ENCODE measurements at places on chromosomes 12 and 14. TPM values are rescaled to one million over a fixed set of nuclear protein-coding genes. Genes with fewer than 3 reads are reported as not detected.

RAD9B gene
- 0.46 TPM for total RNA-seq

DNA sequence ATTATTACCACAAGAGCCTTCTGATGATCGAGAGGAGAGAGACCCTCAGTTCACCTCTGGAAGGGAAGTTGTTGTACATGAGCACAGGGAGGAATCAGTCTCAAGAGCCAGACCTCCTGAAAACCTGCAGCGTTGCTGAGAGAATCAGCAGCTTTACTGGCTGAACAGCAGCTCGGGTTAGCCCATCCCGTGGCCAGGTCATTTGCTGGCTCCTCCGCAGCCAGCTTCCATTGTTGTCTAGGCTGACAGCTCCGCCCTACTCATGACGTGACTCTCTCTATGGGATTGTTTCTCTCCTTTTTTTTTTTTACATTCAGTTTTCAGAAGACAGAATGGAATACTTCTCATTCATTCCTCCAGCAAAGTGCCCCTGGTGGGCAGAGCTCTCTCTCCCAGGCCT is 69.9 kb downstream of the TGFB3 start:
- H3K4me1 ChIP-seq, result peaks cover 41% of the 10 kb centered on the region
- peak overlapping the region; percentile 56 for H3K4me3 ChIP-seq
- H3K36me3 ChIP-seq, result peaks cover 11% of the 10 kb centered on the region
- peak overlapping the region; percentile 78 for H3K27ac ChIP-seq
- H3K27me3 ChIP-seq, result no peaks in the 10 kb centered on the region

GPRC5A gene
- total RNA-seq, result 152 TPM

GRCh38 chr14:86153480-86153879 is 623.5 kb downstream of the FLRT2 start:
- no peaks in the 10 kb centered on the region for H3K36me3 ChIP-seq
- no peaks in the 10 kb centered on the region for H3K4me1 ChIP-seq
- H3K27ac ChIP-seq, result no peak overlapping the region
- no peak for DNase-seq
- H3K4me3 ChIP-seq, result no peak overlapping the region

- H3K4me1 ChIP-seq, result peaks cover 4% of the 10 kb centered on the region
- H3K27ac ChIP-seq, result no peak overlapping the region
- DNase-seq, result no peak
- no peaks in the 10 kb centered on the region for H3K36me3 ChIP-seq
- H3K27me3 ChIP-seq, result no peaks in the 10 kb centered on the region
Measured at GRCh38 chr14:85856430-85856829, 326.5 kb downstream of the FLRT2 start.

- H3K36me3 ChIP-seq, result no peaks in the 10 kb centered on the region
- H3K4me3 ChIP-seq, result no peak overlapping the region
- no peak for DNase-seq
- H3K27ac ChIP-seq, result no peak overlapping the region
Measured at GRCh38 chr12:46126050-46126727, 135.8 kb upstream of the SCAF11 start.

DNA sequence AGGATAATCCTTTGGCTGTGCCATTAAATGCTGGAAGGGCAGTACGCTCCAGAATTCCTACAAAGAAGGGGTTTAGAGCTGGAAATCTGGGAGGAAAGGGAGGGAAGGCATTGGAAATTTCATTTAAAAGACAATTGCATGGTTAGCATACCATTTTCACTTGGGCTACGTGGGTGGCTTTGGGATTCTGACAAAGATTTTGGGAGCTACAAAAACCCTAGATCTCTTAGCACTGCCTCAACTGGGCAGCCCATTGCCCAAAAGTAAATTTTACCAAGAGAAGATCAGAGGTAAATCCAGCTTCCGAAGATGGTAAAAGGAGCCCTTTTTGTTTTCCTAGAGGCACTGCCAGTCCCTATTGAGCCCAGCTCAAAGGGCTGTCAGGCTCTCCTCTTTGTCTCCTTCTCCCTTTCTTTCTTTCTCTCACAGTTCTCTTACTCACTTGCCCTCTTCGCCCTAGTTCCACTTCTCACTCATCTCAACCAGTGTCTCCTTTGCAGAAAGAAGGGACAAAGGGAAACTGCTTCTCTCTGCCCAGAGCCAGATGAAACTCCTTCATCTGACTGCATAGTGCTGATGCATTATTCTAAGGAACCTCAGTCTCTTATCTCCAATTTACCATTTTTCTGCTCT is 125.4 kb upstream of the PLEKHA5 start:
- H3K27me3 ChIP-seq, result no peaks in the 10 kb centered on the region
- no peak for DNase-seq
- H3K4me3 ChIP-seq, result no peak overlapping the region
- no peaks in the 10 kb centered on the region for H3K4me1 ChIP-seq
- no peak overlapping the region for H3K27ac ChIP-seq

DNA sequence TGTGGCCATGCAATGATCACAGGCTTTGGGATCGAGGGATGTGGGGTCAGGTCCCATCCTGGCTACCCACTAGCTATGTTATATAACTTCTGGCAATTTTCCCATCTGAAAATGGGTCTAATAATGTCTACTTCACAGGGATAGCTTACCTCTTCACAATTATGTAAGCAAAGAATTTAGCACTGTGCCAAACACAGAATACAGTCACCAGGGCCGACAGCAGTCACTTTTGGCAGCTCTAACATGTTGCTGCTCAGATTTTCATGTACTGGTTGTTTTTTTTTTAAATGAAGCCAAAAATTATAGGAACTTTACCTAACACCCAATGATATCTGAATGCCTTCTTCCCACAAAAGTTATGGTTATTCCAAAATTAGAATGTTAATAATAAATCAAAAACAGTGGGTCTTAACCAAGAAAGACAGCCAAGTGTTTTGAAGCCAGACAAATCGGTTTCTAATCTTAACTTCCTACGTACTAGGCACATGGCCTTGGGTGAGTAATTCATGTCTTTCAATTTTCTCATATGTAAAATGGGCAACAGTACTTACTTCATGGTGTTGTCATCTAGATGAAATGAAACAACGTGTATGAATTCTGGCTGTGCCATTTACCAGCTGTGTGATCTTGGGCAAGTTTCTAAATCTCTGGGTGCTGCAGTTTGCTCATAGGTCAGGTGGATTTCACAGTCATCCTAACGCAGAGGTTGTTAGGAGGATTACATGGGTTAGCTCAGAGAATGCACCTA is 13.0 kb upstream of the PCED1B start:
- no peaks in the 10 kb centered on the region for H3K27me3 ChIP-seq
- no peak overlapping the region for H3K27ac ChIP-seq
- no peak for DNase-seq
- no peak overlapping the region for H3K4me3 ChIP-seq
- H3K36me3 ChIP-seq, result no peaks in the 10 kb centered on the region

DCN gene
- total RNA-seq, result 75.1 TPM

DNA sequence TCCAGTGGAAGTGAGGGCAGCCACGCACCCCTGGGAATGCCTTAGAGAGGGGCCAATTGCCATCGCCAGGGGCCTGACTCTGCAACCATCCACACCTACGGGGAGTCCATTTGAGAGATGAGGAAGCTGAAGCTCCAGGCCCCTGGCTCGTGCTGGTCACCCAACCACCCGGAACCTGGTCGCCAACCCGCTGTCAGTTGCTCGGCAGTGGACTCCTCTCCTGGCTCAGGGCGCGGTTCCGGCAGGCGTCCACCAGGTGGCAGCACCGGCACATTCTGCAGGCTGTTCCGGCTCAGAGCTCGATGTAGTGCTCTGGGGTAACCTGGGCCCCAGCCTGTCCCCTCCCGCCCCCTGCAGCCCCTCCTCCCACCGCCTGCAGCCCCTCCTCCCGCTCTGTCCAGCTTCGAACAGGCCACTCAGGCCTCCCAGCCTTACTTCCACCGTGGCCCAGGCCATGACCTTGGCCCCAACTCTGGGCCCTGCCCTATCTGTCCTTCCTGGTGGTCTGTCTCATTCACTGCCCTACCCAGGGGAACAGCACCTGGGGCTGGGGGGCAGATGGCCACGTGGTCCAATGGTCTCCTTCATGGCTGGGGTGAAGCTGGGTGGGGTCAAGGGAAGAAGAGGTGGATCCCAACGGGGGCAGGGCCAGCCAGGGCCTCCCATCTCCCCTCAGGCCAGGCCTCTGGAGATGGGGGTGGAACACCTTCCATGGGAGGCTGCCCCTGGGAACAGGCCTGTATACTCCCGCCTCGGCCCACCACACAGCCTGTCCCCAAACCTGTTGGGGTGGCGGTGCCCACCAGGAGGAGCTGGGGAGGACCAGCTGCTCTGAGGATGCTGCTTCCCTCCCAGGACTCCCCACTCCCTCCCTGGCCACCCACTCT is 15.7 kb downstream of the SIVA1 start:
- H3K36me3 ChIP-seq, result peaks cover 21% of the 10 kb centered on the region
- peaks cover 31% of the 10 kb centered on the region for H3K4me1 ChIP-seq
- no peaks in the 10 kb centered on the region for H3K27me3 ChIP-seq
- DNase-seq, result peak; percentile 95

ACOT4 gene
- total RNA-seq, result 1.9 TPM

DNA sequence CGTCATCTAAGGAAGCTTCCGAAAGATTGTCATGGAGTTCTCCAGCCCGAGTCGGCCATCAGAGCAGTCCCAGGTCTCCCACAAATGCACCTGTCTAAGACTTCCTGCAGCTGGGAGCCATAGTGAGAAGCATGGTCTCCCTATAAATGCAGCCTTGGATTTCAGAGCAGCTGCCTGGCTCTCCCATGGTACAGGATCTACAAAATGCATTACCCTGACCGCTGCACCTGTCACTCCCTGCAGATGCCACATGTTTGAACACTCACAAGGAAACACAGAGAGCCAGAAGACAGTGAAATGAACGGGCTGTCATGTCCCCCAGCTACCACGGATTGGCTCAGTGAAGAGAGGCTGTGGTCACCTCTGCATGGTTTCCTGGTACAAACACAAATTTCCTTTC is 702.7 kb downstream of the MED13L start:
- H3K27me3 ChIP-seq, result no peaks in the 10 kb centered on the region
- no peak overlapping the region for H3K27ac ChIP-seq
- H3K36me3 ChIP-seq, result no peaks in the 10 kb centered on the region
- no peaks in the 10 kb centered on the region for H3K4me1 ChIP-seq

KRT79 gene
- total RNA-seq, result not detected

- H3K27ac ChIP-seq, result no peak overlapping the region
- no peaks in the 10 kb centered on the region for H3K36me3 ChIP-seq
- H3K4me3 ChIP-seq, result no peak overlapping the region
- DNase-seq, result no peak
Measured at GRCh38 chr12:106289196-106289681, 13.3 kb upstream of the TCP11L2 start.

GRCh38 chr12:90010089-90010488 is 301.5 kb upstream of the ATP2B1 start:
- no peak for DNase-seq
- H3K27ac ChIP-seq, result no peak overlapping the region
- no peak overlapping the region for H3K4me3 ChIP-seq
- H3K27me3 ChIP-seq, result no peaks in the 10 kb centered on the region

DNA sequence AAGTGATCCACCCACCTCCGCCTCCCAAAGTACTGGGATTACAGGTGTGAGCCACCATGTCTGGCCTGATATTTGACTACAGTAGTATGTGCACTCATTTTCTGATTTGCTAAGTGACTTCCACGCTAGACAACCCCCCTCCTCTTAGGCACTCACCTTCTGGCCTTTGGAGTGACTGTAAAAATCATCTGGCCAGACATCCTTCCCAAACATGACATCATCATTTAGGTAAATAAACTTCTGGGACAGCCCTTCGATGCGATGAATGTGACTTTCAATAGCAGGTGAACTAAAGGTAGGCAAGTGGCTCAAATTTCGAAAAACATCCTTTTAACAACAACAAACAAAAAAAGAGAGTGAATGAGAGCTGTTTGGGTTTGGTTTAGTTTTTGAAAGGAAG is 30.6 kb upstream of the SYCP3 start:
- H3K36me3 ChIP-seq, result peaks cover 5% of the 10 kb centered on the region
- DNase-seq, result no peak
- no peaks in the 10 kb centered on the region for H3K4me1 ChIP-seq
- H3K27ac ChIP-seq, result no peak overlapping the region

GRCh38 chr12:101933866-101934514 is 56.6 kb downstream of the DRAM1 start:
- H3K27me3 ChIP-seq, result peaks cover 26% of the 10 kb centered on the region
- no peak overlapping the region for H3K4me3 ChIP-seq
- H3K36me3 ChIP-seq, result no peaks in the 10 kb centered on the region
- no peak overlapping the region for H3K27ac ChIP-seq
- no peak for DNase-seq

DNA sequence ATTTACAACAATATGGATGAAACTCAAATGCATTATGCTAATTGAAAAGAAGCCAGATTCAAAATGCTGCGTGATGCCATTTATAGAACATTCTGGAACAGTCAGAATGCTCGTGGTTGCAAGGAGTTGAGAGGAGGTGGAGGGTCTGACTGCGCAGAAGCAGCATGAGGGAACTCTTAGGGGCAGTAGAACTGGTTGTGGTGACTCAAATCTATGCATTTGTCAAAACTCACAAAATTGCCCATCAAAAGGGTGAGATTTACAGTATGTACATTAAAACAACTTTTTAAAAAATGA is 113.7 kb upstream of the PDZRN4 start:
- H3K4me1 ChIP-seq, result peaks cover 11% of the 10 kb centered on the region
- DNase-seq, result no peak
- no peak overlapping the region for H3K27ac ChIP-seq
- H3K4me3 ChIP-seq, result no peak overlapping the region
- no peaks in the 10 kb centered on the region for H3K27me3 ChIP-seq

TAC3 gene
- total RNA-seq, result 2.9 TPM

- H3K36me3 ChIP-seq, result peaks cover 7% of the 10 kb centered on the region
- DNase-seq, result no peak
- no peak overlapping the region for H3K4me3 ChIP-seq
- no peak overlapping the region for H3K27ac ChIP-seq
- H3K4me1 ChIP-seq, result peaks cover 8% of the 10 kb centered on the region
Measured at GRCh38 chr12:111741235-111741812, 25.4 kb upstream of the ALDH2 start.

GRCh38 chr12:116959845-116960514 is 49.2 kb downstream of the FBXW8 start:
- H3K27ac ChIP-seq, result no peak overlapping the region
- peaks cover 4% of the 10 kb centered on the region for H3K36me3 ChIP-seq
- DNase-seq, result no peak
- H3K27me3 ChIP-seq, result no peaks in the 10 kb centered on the region
- no peak overlapping the region for H3K4me3 ChIP-seq
- peaks cover 10% of the 10 kb centered on the region for H3K4me1 ChIP-seq

SERPINA12 gene
- not detected for total RNA-seq

SERPINA3 gene
- total RNA-seq, result 7.1 TPM

Measured in type B pancreatic cell (in vitro differentiated cells).